Activated naive CD4-positive, alpha-beta T cell treated with anti-CD3 and anti-CD28 coated beads, Interleukin-2, amount 50 U/mL, for 16 hours (primary cell): ENCODE measurements at places on chromosomes 12 and 14.
A peak's percentile ranks its signal among the peaks of the same experiment; 100 is the strongest.

- DNase-seq: no peak
Observed at GRCh38 chr14:101733211-101733610, 28.3 kb upstream of the PPP2R5C start.

DNA sequence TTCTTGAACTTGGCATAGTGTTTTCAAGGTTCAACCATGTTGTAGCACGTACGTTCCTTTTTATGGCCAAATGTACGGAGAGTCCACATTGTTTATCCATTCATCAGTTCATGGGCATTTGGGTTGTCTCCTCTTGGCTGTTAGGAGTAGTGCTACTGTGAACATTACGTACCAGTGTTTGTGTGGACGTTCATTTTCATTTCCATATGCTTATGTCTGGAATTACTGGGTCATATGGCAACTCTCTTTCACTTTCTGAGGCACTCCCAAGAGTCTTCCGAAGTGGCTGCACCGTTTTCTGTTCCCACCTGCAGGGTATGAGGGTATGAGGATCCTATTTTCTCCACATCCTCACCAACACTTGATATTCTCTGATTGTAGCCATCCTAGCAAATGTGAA lies 49.1 kb upstream of the TSPAN9 start:
- no peak for DNase-seq

- peak; percentile 51 for DNase-seq
Observed at GRCh38 chr12:103877934-103878510, 37.0 kb upstream of the NT5DC3 start.

DNA sequence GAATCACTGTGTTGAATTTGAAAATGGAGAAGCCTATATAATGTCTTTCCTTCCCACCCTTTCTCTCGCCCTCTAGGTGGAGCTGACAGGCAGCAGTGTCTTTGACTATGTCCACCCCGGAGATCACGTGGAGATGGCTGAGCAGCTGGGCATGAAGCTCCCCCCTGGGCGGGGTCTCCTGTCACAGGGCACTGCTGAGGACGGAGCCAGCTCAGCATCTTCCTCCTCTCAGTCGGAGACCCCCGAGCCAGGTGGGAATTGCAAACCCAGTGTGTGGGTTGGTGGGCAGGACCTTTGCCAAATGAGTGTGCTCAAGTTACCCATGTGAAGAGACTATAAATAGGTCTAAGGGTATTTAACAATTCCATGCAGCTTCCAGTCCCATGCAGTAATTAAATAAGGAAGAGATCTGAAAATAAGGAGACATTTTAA lies 274.7 kb downstream of the EGLN3 start:
- no peak for DNase-seq

GRCh38 chr14:36580856-36581831 lies 1.3 kb downstream of the NKX2-8 start:
- DNase-seq: no peak

- no peak for DNase-seq
Observed at GRCh38 chr14:58770491-58770982, 132.8 kb downstream of the DACT1 start.

DNA sequence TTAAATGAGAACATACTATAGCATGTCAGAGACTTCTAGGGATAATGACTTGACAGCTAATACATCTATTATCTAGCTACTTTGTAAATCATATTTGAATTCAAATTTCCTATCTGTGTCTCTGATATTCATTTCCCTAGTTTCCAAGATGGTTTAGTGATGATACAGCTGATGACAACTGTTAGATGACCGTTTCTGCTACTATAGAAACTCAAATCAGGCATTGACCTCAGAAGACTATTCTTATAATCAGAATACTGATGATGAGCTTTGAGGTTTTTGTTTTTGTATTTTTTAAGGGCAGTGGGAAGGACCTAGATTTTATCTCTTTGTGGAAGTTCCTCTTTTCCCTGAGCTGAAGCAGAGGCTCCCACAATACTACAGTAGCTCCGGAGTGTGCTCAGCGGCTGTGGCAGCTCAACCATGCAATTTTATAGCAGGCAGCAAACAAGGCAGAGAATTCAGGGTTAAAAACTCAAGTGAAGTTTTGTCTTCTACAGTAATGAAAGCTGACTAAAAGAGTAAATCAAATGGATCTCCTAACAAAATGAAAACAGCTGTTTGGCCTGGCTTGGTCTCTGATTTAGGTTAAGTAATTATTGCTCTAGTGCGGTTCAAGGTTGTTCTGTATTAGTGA lies 145.1 kb downstream of the SLC25A21 start:
- no peak for DNase-seq

- DNase-seq: no peak
Observed at GRCh38 chr12:69172491-69172890, 66.9 kb upstream of the CPSF6 start.

DNA sequence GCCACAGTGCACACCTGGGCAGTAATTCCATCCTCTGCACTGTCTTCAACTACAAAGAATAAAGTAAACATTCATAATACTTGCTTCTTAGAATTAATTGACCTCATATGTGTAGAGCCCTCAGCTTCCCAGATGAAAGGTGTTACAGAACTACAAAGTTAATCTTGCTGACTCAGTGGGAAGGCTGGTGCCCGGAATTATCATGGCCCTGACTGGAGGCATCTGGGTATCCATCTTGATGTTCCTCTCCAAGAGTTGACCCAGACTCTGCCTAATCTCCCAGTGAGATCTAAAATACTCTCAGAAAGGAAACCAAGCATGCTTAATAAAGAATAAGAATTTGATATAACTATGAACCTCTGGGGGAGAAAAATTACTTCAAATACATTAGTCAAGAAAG lies 147.0 kb upstream of the ARID2 start:
- no peak for DNase-seq

DNA sequence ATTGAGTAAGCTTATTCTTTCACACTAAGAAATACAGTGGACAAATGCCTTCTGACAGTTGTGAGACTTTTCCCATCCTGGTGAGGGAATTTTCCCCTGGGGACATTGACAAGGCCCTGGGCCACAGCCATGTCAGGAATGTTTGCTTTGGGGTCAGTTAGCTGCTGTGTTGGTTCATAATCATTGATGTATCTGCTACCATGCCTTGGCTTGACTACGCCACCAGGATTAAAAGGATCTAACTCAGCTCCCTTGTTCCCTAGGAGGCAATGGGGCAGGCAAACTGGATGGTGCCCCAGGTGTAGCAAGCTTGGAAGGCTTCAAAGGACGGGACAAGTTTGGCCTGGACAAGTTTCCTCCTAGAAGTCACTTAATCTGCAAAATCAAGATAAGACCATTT lies 3.1 kb upstream of the CCDC88C start:
- no peak for DNase-seq

DNA sequence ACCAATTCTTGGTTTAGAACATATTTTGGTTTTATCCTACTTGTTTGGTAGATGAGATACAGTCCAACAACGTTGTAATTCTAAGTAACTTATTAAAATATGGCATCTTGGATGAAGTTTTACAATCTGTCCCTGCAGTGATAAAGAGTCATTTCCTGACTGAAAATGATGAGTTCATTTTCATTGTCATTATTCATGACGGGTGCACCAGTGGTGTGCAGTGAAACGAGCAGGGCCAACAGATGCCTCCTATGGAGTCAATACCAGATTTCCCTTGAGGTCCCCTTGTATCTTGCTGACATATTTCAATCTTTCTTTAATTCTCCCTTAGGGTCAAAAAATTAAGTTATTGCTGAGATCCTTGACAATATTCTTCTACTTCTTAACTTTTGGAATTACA lies 438.5 kb downstream of the LRIG3 start:
- DNase-seq: no peak

DNA sequence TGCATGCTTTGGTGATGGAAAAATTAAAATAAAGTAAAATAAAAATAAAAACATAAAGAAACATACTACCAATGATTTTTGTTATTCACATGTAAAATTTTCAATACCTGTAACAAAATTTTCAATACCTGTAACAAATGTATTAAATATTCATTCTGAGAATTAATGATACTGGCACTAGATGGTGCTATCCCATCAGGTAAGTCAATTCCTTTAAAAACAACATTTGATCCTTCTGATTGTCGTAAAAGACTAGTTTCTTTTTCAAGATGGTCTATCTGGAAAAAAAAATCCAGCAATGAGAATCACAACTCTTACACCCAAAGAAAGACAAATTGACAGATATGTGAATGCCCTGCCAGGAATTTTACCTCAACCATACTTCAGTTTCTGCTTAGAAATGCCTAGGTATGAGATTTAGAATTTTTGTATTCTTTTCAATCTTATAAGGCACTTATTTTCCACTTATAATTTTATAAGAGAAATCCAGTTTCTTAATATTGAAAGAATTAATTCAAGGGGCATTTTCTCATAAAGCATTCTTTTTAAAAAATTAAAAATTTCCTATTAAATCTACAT lies 30.7 kb downstream of the CEP290 start:
- no peak for DNase-seq

DNA sequence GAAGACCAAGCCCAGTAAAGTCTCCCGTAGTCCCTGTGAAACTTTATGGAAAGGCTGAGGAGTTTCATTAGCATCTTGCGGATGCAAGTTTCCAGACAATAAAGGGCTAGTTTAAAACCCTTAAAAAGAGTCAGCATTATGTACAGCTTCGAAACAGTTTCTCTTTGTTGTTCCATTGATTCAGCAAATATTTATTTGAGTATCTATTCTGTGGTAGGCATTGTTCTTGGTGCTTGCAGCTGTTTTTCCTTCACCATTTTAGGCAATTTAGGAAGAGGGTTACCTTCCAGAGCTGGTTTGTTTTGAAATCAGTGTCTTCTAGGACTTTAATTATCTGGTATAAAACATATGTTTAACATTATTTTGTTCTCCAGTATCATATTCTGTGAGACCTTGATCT lies 1.5 kb downstream of the SLIRP start:
- DNase-seq: no peak

DNA sequence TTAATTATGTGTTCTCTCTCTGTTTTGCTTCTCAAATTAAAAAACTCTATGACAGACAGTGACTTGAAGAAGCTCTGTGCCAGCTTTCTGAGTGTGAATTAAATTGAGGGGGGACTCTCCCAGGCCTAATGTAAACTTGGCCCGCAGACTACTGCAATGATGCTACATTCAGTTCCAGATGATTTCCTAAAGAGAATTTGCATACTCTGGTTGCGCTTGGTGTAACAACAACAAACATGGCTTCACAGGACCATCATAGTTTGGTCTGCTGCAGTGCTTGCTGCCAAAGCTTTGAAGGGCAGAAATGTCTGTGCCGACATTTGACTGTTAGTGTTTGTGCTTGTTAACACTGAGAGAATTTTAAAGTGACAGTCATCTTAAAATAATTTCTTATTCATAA lies 25.0 kb downstream of the CFAP54 start:
- no peak for DNase-seq

- DNase-seq: no peak
Observed at GRCh38 chr12:53277981-53278380, 9.9 kb downstream of the ESPL1 start.

DNA sequence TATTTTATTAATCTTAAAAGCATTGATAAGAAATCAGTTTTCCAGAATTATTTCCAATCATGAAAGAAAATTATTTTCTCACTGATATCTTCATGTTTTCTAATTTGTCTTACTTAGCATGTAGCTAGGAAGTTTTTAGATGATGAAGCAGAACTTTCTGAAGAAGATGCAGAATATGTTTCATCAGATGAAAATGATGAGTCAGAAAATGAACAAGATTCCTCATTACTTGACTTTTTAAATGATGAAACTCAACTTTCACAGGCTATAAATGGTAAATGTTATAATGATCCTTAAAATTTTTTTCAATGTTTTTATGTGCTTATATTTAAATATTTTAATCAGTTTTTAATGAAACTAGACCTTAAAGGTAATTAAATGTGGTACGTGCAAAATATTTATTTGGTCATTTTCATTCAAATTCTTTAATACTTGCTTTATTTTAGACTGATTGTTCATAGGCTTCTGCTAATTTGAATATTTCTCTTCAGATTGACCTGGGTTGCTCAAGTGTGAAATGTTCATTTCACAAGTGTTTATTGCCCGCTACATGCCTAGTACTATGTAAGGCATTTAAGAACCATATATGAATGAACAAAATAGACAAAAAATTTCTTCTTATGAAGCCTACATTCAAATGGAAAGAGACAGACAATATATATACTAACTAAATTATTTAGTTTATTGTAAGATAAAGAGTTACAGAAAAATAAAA lies 49.5 kb downstream of the FANCM start:
- DNase-seq: no peak

DNA sequence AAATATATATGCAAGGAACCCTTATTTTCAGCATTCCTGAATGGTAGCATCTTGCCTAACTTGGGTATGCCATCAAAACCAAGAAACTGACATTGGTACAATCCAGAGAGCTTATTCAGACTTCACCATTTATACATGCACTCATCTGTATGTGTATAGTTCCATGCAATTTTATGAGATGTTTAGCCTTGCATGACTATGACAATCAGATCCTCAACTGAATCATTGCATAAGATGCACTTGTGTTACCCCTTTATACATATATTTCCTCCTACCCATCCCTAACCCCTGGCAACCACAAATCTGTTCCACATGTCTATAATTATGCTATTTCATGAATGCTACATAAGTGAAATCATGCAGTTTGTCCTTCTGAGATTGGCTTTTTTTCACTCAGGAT lies 37.0 kb upstream of the PPFIBP1 start:
- no peak for DNase-seq

- no peak for DNase-seq
Observed at GRCh38 chr12:16515666-16516065, 90.3 kb downstream of the LMO3 start.

DNA sequence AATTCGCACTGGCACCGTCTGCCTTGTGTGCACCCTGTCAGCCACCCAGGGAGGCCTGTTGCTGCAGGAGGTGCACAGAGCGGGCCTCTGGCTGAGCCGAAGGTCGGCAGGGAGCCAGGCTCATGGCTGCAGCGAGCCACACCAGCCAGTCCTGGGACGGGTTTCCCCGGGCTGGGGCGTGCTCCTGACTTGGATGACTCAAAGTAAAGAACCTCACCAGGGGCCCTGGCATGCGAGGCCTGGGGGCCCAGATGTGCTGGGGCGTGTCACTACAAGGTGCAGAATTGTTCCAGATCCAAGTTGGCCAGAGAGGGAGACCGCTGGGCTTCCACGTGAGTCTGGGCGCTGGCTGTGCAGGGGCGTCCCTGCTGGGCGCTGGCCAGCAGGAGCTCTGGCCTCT lies 34.5 kb downstream of the FBRSL1 start:
- no peak for DNase-seq

DNA sequence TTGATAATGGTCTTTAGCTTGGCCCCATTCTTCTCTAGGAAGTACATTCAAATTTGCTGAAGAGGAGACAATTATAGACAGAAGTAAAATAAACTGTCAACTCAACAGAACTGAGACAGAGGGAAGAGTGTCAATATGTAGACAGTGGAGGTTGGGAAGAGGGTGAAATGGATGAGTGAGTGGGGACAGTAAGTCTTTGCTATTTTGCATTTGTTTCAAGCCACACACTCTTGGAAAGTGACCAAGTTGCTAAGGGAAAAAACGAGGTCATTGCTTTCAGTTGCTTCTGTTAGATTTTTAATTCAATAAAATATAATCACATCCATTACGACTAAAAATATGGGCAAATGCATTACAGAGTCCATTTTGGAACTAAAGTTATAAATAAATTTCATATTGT lies 47.8 kb downstream of the BTBD7 start:
- DNase-seq: no peak
